ENCODE measurements at places on chromosomes 1 and 21.

DNA sequence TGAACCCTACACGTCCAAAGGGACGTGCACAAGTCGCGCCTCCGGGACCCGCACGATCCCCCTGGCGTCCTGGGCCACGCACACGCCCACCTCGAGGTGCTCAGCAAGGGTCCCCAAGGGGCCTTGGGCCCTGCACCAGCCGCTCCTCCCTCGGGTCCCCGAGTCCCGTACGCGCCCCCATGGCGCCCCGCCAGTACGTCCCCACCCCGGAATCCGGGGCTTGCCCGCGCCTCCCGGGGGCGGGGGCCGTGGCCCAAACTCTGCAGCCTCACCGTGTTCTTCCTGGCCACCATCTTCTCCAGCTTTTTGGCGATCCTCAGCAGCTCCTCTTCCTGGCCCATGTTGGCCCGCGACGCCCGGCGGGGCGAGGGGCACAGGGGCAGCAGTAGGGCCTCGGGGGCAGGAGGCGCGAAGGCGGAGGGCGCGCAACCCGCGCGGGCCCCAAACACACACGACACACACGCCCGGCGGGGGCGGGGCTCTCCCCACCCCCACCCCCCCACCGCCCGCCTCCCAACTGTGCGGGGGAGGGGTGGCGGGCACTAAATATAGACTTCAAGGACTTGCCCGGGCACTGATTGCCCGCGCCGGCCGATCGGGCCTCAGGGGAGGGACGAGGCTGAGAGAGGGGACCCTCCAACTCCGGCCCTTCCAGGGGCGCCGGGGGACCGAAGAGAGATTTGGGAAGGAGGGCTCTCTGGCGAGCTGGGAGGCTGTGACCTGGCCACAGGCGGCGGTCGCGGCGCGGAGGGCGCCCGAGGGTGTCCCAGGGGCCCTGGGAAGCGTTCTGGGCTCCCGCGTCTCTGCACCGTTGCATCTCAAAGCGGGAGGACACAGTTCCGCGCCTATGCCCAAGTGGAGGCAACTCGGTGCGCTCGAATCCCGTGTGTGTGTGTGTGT is at the start of gene TCEA3:
Gene TCEA3 (minus strand): TSS at position 456 of the 900 bp plus-strand sequence. CDS start 115 bp downstream, at position 341.
- DNase-seq = peak; percentile 44

DNA sequence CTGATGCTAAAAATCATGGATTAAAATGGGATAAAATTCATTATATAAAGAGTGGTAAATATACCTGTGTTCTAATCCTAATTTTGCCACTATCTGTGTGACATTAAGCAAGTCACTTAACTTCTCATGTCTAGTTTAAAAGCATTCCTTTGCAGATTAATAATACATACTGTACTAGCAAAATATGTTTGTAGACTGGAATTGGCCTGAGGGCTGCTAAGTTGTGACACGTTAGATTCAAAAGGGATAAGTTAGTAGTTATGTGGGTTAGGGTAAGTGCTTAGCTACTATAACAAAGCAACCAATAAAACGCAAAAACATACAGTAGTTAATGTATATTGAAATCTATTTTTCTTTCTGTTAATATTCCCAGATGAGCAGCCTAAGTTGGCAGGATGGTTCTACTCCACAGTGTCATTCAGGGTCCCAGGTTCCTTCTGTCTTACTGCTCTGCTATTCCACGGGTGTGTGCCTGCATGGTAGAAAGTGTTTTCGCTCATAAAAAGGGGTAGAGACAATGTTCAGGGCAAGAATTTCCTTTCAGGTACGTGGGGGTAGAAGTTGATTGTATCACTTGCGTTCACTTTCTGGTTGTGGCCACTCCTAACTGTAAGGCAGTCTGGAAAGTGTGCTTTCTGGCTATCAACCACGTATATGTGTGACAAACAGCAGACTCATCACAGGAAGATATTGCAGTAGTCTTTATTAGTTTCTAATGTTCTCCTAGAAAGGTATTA is 239.8 kb downstream of the NFIA start:
- no peak for DNase-seq

DNA sequence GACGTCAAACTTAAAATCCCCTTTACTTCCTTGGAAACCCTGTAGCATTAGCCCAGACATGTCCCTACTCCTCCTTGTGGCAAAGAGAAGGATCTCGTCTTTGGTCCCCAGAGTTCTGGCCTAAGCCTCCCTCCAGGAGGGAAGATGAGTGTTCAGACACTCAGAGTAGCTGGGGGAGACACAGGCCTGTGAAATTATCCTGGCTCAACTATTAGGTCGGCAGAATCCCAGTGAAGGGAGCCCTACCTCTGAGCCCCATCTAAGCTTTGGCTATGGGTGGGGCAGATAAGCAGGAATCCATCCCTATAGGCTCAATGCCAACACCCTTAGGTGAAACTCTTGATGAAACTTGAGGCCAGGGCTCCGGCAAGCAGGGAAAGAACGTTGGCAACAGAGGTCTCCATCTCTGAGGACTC is 1.7 kb upstream of the SFN start:
- DNase-seq = no peak

DNA sequence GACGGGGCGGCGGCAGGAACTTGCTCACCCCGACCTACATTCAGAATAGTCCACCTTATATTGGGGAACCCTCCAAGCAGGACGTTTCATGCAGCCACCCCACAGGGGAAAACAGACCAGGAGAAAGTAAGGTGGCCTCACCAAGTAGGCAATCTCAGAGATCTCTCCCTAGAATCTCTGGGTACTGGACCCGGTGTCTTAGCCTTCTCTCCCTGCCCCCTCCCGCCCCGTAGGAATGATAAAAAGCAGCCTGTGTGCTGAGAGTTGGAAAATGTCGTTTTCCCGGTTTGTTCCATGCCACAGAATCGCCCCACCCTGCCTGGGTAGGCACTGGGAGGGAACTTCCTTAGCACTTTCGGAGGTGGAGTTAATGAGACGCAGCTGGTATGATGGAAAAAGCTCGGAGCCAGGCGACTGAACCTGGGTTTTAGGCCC is 789 bp upstream of the PTPN14 start:
- peak; percentile 40 for DNase-seq
